Activated T-cell treated with anti-CD3 and anti-CD28 coated beads, Interleukin-2, amount 50 U/mL, for 72 hours (primary cell): ENCODE measurements at places on chromosomes 1 and 21. TPM values are rescaled to one million over a fixed set of nuclear protein-coding genes. Genes with fewer than 3 reads are reported as not detected.

The IGSF3 gene
- total RNA-seq: 3.3 TPM

The DIO1 gene
- total RNA-seq: not detected

The OR2G6 gene
- not detected for total RNA-seq

The OR6N1 gene
- not detected for total RNA-seq

The ZNF697 gene
- 0.32 TPM for total RNA-seq

The PTCH2 gene
- 3.2 TPM for total RNA-seq

The ANGPTL3 gene
- total RNA-seq: not detected

The SLC6A17 gene
- total RNA-seq: 0.31 TPM

The SYPL2 gene
- 0.37 TPM for total RNA-seq

The F11R gene
- total RNA-seq: 38.8 TPM

The IL22RA1 gene
- total RNA-seq: not detected

The CELA2B gene
- not detected for total RNA-seq

The GPA33 gene
- total RNA-seq: 2.6 TPM

The AIRE gene
- total RNA-seq: not detected

The IGSF5 gene
- not detected for total RNA-seq

The OR2L8 gene
- total RNA-seq: not detected

The FAM110D gene
- total RNA-seq: not detected

- no peak for DNase-seq
Observed at GRCh38 chr1:241482761-241483250, 36.7 kb downstream of the FH start.

GRCh38 chr1:117719004-117719403, 113.2 kb downstream of the TENT5C start:
- no peak for DNase-seq

GRCh38 chr1:97893844-97894243, 27.0 kb downstream of the DPYD start:
- no peak for DNase-seq

DNA sequence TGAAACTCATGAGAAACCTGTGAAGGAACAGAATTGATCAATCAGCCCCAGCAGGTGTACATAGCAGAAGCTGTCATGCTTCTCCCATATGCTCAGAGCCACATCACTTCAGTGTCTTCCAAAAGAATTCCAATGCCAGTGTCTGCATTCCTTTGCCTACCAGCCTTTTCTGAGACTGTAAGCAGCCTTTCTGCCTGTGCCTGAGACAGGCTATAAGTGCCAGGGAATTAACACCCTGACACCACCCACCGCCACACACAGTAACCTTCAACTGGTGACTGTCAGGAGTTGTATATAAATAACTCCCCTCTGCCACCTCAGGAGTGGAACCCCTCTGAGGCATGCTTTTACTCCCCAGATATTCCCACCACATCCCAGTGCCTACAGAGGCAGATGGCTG, 38.1 kb upstream of the SLAMF9 start:
- DNase-seq: no peak

GRCh38 chr1:67390041-67390887, 39.9 kb downstream of the SERBP1 start:
- DNase-seq: no peak

DNA sequence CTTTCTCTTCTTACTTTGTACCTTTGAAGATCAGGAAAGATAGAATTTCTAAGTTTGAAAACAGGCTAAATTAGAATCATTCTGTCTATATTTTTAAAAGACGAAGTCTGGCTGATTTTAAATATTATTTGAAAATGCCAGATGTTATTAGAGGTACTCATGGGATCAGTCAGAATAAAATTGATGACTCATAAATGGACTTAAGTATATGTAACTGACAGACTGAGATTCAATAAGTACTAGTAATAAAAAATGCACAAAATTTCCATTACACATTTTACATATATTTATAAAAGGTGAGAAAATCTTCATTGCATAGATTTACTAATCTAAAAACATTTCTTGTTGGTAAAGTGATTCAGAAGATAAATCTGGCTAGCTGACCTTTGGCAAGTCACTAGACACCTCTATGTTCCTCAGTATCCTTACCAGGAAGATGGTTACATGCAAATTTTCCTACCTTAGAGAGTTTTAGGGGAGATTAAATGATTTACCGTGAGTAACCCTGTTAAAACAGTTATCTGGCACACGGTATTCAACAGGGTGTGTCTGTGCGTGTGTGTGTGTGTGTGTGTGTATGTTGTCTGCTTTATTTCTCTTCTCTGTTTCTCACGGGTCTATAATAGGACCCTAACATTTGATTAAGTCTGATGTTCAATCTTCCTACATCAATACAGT, 189.0 kb downstream of the RUNX1 start:
- DNase-seq: no peak

- peak; percentile 87 for DNase-seq
Observed at GRCh38 chr1:150922519-150922975, 3.6 kb upstream of the SETDB1 start.

GRCh38 chr1:29354511-29355098, 118.3 kb downstream of the PTPRU start:
- no peak for DNase-seq

DNA sequence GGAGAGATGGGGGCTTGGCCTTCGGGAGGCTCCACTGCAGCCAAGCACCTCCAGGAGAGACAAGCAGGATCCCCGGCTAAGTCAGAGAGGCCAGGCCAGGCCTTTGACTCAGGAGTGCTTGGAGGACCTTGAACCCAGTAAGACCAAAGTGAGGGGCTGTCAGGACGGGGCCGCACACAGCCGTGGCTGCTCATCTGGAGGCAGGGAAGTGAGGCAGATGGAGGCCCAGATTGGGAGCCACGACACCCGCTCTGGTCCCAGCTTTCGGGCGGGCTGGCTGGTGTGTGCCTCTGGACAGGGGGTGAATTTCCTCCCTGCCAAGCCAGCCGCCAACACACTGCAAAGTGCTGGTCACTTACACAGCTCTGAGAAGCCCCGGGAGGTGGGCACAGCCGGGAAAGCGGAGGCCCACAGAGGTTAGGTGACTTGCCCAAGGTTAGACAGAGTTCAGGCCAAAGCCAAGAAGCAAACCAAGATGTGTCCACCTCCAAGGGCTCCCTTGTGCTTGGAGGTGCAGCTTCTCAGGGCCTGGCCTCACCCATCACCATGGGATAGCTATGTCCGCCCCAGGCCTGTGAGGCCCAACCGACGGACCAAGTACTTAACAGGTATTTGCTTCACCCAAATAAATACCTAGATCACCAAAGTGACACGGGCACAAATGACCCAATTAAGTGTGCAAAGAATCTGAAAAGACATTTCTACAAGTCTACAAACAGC, 58.3 kb downstream of the CHD5 start:
- DNase-seq: no peak

GRCh38 chr1:2636733-2637132, 3.9 kb upstream of the MMEL1 start:
- no peak for DNase-seq

- no peak for DNase-seq
Observed at GRCh38 chr1:15275921-15276683, 29.1 kb downstream of the FHAD1 start.

GRCh38 chr1:20486457-20487235, 636 bp upstream of the CAMK2N1 start:
- peak; percentile 18 for DNase-seq

- peak; percentile 54 for DNase-seq
Observed at GRCh38 chr1:155052439-155053395, 1.6 kb downstream of the ADAM15 start.

DNA sequence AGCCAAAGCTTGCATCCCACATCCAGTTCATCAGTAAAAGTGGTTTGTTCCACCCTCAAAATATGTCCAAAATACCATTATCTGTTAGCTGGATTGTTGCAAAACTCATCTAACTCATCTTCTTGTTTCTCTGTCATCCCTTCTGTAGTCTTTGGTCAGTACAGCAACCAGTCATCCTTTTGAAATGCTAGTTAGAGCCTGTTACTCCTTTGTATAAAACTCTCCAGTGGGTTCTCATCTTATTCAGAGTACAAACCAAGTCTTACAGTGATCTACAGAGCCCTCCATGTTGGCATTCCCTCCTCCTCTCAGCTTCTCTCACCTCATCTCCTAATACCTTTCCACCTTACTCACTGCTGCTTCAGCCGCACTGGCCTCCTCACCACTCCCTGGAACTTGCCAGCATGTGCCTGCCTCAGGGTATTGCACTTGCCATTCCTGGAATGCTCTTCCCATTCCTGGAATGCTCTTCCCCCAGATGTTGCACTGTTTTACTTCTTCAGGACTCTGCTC, 70.6 kb downstream of the LAMC1 start:
- DNase-seq: no peak

GRCh38 chr21:25682382-25682781, 43.3 kb downstream of the JAM2 start:
- no peak for DNase-seq

DNA sequence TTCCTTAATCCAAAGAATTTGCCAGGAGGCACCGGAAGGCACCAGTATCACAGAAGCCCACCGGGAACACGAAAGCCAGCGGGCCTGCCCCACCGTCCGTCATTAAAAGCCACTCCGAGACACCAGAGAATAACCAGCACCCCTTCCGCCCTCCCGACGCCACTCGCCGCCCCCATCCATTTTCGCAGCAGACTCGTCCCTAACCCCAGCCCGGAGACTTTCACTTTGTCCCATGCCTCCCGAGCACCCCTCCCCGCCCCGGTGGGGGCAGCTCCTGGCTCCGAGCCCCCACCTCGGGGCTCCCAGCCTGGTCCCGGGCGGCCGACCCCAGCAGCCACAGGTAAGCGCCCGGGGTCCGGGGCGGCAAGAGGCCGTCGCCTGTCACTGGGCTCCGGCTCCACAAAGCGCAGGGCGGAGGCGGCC, 105.4 kb downstream of the SLC45A1 start:
- peak; percentile 52 for DNase-seq

DNA sequence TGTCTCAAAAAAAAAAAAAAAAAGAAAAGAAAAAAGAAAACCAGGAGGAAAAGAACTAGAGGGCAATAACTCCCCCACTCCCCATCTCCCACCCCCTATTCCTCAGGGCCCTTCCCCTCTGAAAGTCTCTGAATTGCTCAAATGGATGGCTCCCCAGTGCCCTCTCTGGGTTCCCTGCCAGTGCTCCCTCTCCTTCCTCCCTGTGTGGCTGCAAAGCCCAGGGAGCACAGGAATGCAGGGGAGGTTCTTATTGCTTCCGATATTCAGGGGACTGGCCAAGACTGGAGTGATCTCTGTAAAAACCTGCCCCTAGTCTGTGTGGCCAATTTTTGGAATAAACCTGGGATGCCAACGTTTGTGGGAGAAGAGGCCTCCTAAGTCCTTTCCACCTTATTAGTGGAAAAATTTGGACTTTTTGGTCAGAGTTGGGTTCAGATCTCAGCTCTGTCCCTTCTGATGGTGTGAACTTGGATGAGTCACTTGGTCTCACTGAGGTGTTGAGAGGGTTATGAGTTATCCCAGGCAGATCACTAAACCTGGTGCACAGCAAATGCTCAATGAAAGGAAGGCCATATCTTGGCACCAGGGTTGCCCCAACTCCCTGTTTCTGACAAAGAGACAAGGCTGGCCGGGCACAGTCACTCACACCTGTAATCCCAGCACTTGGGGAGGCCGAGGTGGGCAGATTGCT, 13.4 kb upstream of the ARHGEF10L start:
- no peak for DNase-seq

- DNase-seq: no peak
Observed at GRCh38 chr21:39107739-39108138, 75.5 kb downstream of the PSMG1 start.

- DNase-seq: no peak
Observed at GRCh38 chr1:94319319-94320102, 82.1 kb upstream of the ARHGAP29 start.

- no peak for DNase-seq
Observed at GRCh38 chr21:44475266-44475845, 20.0 kb downstream of the LRRC3 start.

- DNase-seq: no peak
Observed at GRCh38 chr21:29418813-29419212, 120.1 kb downstream of the BACH1 start.

DNA sequence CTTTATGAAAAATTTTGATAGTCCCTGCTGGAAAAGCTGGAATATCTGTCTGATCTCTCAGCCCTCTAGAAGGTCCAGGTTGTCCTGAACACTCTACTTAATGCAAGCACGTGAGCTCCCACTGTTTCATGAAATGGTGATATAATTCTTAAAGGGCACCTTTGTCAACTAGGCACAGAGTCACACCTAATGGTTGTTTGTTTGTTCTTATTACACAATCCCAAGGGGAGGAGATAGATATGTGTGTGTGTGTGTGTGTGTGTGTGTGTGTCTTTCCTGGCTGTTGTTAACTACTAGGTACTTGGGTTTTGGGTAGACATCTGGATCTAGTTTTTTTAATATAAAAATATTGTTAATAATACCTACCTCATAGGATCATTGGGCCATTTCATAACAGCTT, 63.9 kb downstream of the GRIK1 start:
- DNase-seq: no peak

DNA sequence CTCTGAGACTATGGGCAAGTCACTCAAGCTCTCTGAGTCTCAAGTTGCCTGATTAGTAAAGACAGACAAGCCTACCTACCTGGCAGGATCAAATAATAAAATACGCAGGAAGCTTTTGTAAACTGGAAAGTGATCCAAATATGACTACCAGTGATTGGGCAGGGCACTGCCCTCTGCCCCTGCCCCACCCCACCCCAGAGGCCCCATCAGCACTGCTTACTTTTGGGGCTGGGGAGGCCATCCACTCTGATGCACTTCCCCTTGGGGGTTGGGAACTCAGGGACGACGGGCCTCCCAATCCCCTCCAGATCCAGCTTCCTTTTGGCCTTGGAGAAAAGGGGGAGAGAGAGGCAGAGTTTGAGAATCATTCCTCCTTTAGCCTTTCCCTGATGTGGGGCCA, 6.9 kb downstream of the E2F2 start:
- DNase-seq: no peak
